ENCODE measurements at places on chromosomes 7 and 10.

DNA sequence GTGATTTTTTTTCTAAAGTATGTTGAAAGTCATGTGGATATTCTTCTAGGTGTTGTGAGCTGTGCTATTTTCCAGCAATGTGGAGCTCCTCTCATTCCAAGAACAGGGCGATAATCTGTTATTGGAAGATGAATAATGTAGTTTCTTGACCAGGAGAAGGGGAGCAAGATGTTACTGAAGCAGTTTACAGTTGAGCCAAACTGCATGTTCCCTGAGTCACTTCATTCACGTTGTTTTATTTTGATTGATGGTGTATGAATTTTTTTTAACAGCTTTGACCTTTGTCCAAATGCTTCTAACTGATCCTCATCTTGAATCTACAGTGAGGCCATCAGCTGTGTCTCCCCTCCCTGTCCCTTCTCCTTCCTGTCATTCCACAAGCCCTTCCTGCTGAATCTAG, 277.1 kb upstream of the KLF6 start:
- no peak for DNase-seq

DNA sequence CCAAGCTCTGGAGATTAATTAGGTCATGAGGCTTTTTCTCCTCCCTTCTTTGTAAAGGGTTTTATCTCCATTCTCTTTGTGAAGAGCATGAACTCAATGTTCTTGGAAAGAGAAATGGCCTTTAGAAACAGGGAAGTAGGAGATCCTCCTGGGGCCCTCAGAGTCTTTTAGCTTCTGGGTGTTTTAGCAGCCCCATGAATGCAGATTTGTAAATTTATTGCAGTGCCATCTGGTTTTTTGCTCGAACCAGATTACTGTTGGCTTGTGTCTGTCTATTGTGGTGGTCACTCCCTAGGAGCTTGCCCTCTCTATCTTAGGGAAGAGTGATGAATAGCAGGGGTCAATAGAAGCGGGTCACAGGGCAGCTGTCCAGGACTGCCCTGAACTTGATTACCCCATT, 110.6 kb downstream of the BTRC start:
- DNase-seq, result no peak

- DNase-seq, result no peak
Measured at GRCh38 chr10:33022691-33023090, 64.7 kb upstream of the ITGB1 start.

DNA sequence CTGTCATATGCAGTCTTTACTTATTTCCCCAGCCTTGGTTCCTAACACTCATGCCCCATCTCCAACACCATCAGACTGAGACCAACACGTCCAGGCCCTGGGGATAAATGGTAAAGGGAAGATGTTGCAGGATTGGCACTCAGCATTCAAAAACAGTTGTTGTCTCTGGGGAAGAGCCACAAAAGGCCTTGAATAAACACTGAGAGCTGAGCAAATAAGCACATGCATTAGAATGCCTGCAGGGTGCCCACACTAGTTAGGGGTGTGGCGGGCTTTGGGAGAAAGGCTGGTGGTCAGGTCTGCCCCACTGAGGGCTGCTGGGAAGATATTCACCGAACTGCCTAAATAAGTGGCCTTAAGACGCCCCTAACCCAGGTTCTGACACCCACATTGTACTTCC, 391.0 kb downstream of the GFRA1 start:
- DNase-seq, result no peak

DNA sequence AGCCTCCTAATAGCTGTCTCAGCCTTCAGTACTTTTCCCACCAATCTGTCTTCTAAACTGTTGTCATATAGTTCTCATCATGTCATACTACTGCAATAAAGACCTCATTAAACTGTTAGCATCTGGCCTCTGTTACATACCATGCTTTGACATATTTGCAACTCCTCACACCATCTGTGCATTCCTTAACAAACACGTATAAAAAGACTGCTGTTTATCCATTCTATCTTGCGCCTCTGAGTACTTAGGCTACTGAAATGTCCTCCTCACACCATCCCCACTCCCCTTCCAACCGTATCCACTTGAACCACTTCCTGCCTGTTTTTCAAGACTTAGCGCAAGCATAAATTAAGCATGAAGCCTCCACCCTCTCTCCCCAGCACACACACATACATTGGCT, 41.6 kb downstream of the SLC16A9 start:
- no peak for DNase-seq

- no peak for DNase-seq
Measured at GRCh38 chr7:35553519-35553918, 141.4 kb downstream of the HERPUD2 start.

DNA sequence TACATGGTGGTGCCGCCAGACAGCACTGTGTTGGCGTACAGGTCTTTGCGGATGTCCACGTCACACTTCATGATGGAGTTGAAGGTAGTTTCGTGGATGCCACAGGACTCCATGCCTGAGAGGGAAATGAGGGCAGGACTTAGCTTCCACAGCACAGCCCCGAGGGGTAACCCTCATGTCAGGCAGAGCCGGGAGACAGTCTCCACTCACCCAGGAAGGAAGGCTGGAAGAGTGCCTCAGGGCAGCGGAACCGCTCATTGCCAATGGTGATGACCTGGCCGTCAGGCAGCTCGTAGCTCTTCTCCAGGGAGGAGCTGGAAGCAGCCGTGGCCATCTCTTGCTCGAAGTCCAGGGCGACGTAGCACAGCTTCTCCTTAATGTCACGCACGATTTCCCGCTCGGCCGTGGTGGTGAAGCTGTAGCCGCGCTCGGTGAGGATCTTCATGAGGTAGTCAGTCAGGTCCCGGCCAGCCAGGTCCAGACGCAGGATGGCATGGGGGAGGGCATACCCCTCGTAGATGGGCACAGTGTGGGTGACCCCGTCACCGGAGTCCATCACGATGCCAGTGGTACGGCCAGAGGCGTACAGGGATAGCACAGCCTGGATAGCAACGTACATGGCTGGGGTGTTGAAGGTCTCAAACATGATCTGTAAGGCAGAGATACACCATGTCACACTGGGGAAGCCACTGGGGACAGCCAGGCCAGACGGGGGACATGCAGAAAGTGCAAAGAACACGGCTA, 104.6 kb upstream of the TNRC18 start:
- DNase-seq, result no peak

DNA sequence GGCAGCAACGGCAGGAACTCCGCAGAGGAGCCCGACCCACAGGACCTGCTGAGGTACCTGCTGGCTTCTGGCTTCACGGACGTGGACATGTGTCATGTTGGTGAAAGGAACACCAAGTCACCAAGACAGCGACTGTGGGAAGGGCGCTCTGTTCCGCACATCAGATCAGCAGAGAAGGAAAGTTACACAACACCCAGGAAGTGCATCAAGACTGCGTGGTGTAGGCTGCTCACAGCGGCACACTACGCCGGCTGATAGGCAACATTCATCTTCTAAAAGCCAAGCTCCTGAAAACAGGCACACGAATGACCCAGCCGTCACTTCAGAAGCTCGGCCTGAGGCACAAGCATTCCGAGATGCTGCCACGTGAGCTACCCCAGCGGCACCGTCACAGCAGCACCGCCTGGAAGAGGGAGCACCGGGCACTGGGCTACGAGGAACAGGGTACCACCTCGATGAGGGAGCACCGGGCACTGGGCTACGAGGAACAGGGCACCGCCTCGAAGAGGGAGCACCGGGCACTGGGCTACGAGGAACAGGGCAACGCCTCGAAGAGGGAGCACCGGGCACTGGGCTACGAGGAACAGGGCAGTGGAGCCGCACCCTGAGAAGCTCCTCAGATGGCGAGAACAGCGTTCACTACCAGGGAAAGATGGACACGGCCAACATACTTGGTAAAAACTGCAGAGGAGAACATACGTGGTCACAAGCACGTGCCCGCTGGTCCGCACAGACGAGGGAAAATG, 86.7 kb downstream of the MAD1L1 start:
- DNase-seq, result no peak

DNA sequence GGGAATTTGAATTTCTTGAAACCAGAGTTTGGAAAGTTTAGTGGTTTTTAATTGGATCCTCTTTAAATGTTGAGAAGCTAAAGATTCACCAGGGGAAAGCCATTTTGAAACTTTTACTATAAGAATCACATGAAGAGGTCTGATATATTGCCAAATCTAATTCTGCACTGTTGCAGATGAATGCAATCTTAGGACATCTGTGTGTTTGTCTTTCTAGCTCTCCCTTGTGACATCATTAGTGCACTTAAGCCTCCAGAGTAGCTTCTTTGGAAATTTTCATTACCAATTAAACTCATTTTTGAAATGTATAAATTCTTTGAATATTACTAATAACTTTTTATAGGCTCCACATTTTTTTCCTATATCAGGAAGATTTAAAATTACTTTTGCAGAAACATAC, 160.2 kb downstream of the BICC1 start:
- DNase-seq, result no peak

DNA sequence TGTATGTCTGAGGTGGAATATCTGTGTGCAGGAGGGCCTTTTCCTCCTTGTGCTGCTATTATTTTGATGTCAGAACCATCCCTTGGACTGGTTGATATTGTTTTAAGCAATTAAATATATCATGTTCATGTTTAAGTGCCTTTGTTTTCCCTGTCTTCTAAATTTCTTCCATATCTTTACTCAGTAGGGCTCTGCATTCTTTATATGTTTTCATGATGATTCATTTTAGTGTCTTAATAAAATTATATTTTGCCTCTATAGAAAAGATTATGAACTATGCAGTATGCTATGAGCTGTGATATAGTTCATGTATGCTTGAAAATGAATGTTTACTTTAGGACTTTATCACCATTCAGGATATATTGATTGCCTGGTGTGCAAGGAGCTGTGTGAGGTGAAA, 34.8 kb downstream of the AHR start:
- DNase-seq, result no peak

DNA sequence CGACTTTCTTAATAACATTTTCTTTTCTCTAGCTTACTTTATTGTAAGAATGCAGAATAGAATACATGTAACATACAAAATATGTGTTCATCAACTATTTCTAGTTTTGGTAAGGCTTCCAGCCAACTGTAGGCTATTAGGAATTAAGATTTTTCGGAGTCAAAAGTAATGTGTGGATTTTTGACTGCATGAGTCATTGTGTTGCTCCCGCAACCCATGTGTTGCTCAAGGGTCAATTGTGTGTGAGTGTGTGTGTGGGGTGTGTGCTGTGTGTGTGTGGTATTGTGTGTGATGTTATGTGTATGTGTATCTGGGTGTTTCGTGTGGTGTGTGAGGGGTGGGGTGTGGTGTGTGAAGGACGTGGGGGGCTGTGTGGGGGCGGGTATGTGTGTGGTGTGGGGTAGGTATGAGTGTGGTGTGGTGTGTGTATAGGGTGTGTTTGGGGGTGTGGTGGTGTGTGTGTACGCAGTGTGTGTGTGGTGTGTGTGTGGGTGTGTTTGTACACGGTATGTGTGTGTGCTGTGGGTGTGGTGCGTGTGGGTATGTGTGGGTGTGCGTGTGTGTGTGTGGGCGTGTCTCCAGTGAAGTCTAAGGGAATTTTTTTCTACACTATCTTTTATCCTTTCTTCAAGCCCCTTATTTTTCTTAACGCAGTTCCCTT, 60.5 kb downstream of the RSU1 start:
- no peak for DNase-seq

DNA sequence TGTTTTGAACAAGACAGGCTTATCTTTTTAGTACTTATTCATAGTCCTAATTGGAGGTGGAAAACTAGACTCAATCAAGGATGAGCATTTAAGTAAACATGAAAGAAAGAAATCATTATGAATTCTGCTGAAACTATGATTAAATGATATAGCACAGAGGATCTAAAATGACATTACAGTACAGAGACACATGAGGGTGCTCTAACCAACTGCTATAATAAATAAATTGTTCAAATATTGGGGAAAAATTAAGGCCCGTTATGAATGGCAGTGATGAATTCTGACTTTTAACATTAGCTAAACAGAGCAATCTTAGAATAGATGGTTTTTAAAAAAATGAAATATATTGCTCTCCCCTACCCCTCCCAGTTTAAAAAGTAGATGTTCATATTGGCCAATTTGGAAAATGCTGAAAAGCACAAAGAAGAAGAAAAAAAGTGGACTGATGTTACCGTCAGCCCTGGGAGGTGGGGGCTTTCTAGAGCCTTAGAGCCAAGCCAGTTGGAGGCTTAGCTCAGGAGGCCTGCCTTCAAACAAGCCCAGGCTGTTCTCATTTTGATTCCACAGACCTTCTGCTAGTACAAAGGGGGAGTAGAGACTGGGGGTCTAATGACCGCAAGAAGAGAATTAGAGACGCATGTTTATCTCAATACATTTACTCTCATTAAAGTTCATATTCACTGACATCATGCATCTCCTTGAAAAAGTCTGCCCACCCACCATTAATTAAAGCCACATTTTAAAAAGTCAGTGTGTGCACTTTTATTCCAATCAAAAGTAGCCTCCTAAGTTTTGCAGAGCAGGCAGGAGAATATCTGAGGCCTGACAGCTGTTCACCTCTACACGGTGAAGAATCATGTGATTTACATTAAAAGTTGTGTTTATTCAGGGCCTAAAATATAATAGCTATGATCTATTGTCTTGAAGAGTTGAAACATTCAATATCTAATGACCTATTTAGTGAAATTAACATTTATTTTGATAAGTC, 10.0 kb downstream of the WNT2 start:
- no peak for DNase-seq

- no peak for DNase-seq
Measured at GRCh38 chr7:44796034-44796503, 412 bp upstream of the PPIA start.

DNA sequence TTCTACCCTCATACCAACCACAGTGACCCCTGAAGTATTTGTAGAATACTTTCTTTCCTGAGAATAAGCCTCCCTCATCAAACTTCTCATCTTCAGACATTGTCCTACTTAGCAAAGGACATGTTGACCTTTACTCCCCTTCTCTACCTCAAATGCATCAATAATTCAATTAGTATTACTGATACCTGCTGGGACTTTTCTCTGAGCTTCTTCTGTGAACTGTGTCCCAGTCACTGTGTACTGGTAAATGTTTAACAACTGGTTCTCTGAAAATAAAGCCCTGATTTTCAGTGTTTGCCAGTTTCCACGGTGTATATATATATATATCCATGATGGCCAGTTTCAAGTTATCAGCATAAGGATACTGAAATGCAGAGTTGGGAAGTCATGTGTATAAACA, 12.2 kb downstream of the PANK1 start:
- DNase-seq, result no peak

GRCh38 chr10:57785068-57785467, 482.6 kb downstream of the IPMK start:
- no peak for DNase-seq

DNA sequence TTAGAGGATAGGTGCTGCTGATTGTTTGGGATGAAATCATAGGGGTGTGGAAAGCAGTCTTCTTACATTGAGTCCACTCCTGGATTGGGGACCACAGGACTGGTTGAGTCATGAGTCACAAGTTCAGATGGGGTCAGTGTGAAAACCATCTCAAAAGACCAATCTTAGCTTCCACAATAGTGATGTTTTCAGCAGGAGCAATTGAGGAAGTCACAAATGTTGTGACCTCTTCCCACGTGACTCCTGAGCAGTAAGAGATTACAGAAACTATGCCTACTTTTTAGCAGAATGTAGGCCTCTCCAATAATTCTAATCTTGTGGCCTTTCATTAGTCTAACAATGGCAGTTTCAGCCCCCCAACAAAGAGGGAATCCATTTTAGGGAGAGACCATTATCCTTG, 256.9 kb upstream of the CDC14C start:
- DNase-seq, result no peak

Data from effector memory CD4-positive, alpha-beta T cell (primary cell).